Activated T-cell treated with anti-CD3 and anti-CD28 coated beads for 48 hours (primary cell): ENCODE measurements at places on chromosomes 2 and 18.

DNA sequence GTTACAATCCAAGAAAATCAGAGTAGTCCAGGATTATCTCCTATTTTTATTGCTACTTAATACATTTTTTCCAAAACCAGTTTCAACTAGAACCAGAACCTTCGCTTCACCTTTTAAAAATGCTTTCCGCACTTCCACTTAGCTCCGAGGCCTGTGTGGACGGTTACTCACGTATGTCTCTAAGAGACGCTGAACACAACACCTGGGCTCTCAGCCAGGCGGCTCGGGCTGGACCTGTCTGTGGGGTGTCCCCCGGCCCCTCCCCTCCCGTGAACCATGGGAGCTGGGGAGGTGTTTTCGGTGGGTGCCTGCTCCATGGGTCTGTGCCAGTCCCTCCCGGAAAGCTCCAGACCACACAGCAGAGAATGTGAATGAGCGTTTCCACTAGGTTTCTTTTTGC is 223.8 kb downstream of the GLI2 start:
- no peak for DNase-seq

DNA sequence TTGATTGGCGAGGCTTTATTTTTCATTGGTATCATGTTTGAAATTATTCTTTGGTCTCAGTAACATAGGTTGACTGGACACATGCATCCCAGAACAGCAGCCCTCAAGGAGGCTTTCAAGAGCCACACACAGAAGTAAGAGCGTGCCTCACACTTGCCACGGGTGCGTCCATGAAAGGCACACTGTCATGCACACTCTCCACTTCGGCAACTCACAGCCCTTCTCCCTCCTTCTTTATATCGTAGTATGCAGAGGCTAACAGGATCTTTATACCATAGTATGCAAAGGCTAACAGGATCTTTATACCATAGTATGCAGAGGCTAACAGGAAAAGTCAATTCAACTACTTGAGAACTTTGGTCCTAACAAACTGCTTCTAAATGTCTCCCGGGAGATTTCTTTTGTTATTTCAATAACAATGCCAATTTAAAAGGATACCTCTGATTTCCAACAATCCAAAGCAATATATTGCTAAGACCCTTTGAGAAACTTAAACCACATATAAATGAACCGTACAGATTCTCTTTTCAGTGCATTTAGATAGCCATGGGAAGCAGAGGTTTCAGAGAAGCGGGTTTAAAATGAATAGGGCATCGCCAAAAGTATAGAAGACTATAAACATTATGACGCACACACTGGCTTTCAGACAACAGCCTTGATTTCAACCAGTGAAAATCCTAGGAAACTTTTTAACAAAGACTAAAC is 26.5 kb upstream of the ZNF516 start:
- DNase-seq: no peak

DNA sequence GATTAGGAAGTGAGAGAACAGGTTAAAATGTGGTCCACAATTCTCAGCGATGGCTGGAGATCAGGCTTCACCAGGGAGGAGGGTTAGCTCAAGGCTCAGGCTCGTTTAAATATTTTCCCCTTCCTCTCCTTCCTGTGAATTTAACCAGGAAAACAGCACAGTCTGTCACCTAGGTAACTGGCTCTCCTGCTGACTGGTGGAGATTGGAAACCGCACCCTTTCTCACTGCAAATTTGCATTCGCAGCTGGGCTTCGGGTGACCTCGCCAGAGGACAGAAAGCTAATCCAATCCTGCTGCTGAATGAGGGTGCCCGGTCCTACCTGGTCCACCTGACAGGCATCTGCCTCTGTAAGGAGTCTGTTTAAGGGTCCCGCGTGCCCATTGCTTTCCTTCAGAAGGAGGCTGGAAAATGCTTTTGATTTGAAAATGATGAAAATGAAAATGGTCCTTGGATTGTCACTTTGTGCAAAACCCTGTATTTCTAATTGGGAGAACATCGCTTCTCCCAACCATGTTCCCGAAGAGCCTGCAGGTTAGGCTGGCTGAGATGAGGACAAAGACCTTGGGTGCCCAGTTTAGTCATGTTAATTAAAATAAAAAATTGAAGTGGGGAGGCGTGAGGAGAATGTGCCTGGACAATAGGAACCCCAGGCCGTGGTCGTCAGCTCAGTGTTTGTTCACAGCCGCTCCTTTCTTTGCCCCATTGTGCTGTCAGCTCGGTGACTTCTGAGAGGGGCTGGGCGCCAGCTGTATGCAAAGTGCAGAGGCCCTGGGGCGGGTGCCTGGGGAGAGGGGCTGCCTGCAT is 43.4 kb upstream of the MTCL1 start:
- DNase-seq: no peak

DNA sequence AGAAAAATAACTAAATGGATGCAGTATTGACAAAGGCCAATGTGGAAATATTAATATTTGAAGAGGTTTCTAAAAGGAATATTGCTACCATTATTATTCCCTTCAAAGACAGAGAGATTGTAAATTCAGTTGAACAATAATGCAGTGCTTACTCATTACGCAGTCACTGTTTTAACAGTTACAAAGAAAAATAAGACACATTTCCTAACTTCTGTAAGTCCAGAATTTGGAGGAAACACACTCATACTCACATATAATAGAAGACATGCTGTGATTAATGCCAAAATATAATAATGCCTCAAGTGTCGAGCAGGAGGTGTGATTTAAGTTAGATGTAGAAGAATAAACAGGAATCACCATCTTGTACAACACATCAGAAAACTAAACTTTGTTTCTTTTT is 389.2 kb downstream of the FBXO15 start:
- DNase-seq: no peak

- no peak for DNase-seq
Observed at GRCh38 chr2:218722876-218723785, 12.5 kb downstream of the TTLL4 start.

DNA sequence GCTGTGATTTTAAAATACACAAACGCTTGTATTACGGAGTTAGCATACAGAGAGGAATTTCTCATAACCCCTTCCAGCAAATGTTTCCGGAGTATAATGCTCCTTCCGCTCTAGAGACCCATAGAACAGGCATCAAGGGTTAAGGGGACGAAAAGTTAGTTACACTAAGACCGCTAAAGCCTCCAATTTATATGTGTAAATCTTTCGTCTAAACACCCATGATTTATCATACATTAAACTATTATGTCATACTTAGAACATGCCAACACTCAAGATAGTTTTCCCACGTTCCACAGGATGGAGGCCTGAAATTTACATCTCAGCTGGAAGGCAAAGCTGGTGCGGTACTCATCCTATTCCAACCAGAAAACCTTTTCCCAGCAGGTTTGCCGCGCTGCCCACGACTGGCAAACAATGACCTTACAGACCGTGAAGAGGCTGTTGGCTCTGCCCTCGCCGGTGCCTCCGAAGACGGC is 650 bp downstream of the ORMDL1 start:
- no peak for DNase-seq

- no peak for DNase-seq
Observed at GRCh38 chr2:4931721-4932365, 760.3 kb upstream of the SOX11 start.

DNA sequence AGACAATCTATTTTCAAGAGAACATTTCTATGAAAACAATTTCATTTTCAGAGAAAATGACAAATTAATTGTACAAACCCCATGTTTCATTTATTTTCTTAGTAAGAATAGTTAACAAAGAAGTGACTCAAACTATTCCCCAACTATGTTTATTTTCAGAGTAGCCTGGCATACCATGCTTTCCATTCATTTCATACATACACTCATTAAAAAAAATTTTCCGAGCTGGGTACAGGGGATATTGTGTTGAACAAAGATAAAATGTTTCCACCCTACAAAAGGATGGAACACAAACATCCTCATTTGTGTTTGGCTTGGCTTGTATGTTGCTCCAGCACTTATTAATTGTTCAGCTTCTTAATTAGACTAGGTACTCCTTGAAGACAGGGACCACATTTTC is 331.4 kb downstream of the EXOC6B start:
- no peak for DNase-seq
